ENCODE measurements at places on chromosomes 1 and 21. TPM values are rescaled to one million over a fixed set of nuclear protein-coding genes. Genes with fewer than 3 reads are reported as not detected.

The CHI3L1 gene
- 34.2 TPM for total RNA-seq

The FAM177B gene
- total RNA-seq = not detected

The CRYBG2 gene
- not detected for total RNA-seq

The WNT4 gene
- total RNA-seq = not detected

The RYR2 gene
- 31.3 TPM for total RNA-seq

- H3K4me3 ChIP-seq = no peak overlapping the region
- H3K36me3 ChIP-seq = no peaks in the 10 kb centered on the region
These were observed 151.7 kb downstream of the ZC3H11B start for GRCh38 chr1:219460896-219461815.

DNA sequence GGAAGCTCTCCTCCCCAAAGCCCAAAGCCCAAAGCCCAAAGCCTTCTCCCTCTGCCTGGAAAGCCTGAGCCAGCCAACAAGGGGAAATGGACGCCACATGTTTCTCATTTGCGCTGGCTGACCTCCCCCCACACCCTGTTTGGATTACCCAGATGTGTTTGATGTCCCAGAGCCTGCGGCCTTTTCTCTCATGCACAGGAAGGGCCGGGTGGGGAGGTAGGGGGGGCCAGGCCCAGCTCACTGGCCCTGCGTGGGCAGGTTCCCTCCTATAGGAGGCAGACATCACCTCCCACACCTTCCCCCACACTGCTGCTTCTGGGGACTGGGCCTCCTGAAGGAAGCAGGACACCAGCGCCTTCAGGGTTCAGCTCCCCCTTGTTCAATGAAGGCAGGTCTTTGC lies 116.3 kb downstream of the NAV1 start:
- no peaks in the 10 kb centered on the region for H3K4me1 ChIP-seq
- DNase-seq = no peak
- no peak overlapping the region for H3K4me3 ChIP-seq
- no peaks in the 10 kb centered on the region for H3K36me3 ChIP-seq
- no peaks in the 10 kb centered on the region for H3K27me3 ChIP-seq

GRCh38 chr1:71015745-71016144 lies 31.9 kb downstream of the PTGER3 start:
- no peaks in the 10 kb centered on the region for H3K36me3 ChIP-seq
- H3K4me1 ChIP-seq = peaks cover 2% of the 10 kb centered on the region
- no peaks in the 10 kb centered on the region for H3K27me3 ChIP-seq
- no peak overlapping the region for H3K4me3 ChIP-seq
- no peak overlapping the region for H3K27ac ChIP-seq

DNA sequence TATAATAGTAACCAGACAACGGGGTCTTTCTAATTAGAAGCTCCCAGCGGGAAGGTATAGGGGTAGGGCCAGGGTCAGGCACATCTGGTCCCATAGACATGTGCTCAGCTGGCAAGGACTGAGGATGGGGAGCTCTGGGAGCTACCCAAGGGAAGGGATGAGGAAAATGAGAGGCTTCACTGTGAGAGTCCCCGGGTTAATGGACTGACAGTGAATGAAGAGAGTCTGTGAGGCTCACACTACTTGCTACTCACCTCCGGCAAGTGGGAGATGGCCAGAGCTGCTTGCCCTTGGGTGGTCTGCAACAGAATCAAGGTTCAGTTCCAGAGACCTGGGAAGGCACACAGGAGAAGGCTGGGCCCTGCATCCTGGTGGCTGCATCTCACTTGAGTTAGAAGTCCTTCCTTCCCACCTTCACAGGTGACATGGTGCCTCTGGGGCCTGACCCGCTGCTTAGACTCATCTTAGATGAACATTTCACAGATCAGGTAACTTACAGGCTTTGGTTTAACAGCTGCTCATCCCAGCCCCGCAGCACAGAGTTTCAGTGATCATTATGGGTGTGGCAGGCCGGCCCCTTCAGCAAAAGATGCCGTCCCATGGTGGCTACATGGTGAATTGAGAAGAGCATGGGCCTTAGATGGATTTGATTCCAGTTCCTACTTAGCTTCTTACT lies 31.7 kb downstream of the EIF2D start:
- H3K36me3 ChIP-seq = no peaks in the 10 kb centered on the region
- H3K4me3 ChIP-seq = no peak overlapping the region
- no peak for DNase-seq
- no peaks in the 10 kb centered on the region for H3K4me1 ChIP-seq

- no peak for DNase-seq
- H3K27me3 ChIP-seq = no peaks in the 10 kb centered on the region
- H3K4me3 ChIP-seq = no peak overlapping the region
- H3K27ac ChIP-seq = peak overlapping the region; percentile 87
- no peaks in the 10 kb centered on the region for H3K36me3 ChIP-seq
These were observed 236.2 kb downstream of the NFIA start for GRCh38 chr1:61318319-61319125.

GRCh38 chr1:6912518-6912917 lies 127.3 kb downstream of the CAMTA1 start:
- H3K27ac ChIP-seq = no peak overlapping the region
- DNase-seq = no peak
- H3K4me1 ChIP-seq = no peaks in the 10 kb centered on the region
- no peaks in the 10 kb centered on the region for H3K36me3 ChIP-seq
- H3K4me3 ChIP-seq = no peak overlapping the region
- H3K27me3 ChIP-seq = no peaks in the 10 kb centered on the region

DNA sequence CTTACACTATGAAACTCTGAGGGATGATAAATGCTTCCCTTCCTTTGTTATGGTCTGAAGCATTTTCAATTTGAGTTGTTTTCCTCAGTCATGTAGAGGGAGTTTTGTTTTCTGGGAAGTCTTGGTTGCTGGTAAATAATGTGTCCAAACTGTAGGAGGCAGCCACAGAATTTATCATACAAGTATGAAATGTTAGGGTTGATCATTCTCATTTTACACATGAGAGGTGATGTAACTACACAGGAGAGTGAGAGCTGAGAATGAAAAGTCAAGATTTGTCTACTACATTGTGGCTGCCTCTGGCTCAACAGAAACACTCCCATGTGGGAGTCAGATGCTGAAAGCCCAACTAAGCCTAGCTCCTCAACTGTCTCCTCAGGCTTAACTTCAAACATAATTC lies 182.5 kb upstream of the SGIP1 start:
- H3K27me3 ChIP-seq = no peaks in the 10 kb centered on the region
- H3K36me3 ChIP-seq = no peaks in the 10 kb centered on the region
- no peaks in the 10 kb centered on the region for H3K4me1 ChIP-seq
- no peak overlapping the region for H3K4me3 ChIP-seq

GRCh38 chr1:229339520-229339919 lies 3.3 kb downstream of the CCSAP start:
- DNase-seq = peak; percentile 55
- H3K4me1 ChIP-seq = no peaks in the 10 kb centered on the region
- no peaks in the 10 kb centered on the region for H3K27me3 ChIP-seq
- no peaks in the 10 kb centered on the region for H3K36me3 ChIP-seq
- H3K4me3 ChIP-seq = no peak overlapping the region

- DNase-seq = no peak
- H3K4me1 ChIP-seq = no peaks in the 10 kb centered on the region
- H3K36me3 ChIP-seq = no peaks in the 10 kb centered on the region
- H3K27me3 ChIP-seq = no peaks in the 10 kb centered on the region
These were observed 132.2 kb downstream of the TLR5 start for GRCh38 chr1:223010582-223011504.

DNA sequence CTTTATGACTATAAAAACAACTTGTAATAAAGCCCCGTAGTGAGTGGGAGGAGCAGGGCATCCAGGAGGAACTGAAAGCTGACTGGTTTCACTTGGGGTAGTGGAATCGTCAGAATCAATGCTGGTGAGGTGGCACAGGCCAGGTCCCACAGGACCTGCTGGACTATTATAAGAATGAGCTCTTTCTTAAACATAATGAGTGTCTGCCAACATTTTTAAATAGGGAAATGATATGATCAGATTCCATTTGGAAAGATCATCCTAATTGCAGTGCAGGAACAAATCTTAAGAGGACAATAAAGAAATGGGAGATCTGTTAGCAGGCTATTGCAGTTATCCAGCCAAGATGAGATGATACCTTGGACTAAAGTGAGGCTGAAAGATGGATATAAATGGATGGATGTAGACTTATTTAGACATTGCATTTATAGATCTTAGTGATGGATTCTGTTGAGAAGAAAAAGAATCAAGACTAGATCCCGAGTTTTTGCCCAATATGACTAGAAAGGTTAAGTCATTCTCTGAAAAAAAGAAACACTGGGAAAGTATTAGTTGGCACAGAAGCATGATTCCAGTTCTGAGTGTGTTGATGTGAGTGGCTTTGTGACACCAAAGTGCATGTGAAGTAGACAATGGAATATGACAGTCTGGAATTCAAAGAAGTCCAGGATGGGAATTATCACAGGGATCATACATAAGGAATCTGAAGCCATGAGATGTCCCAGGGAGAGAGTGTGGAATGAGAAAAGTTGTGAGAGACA lies 153.3 kb upstream of the SGIP1 start:
- no peaks in the 10 kb centered on the region for H3K27me3 ChIP-seq
- peak; percentile 66 for DNase-seq
- no peaks in the 10 kb centered on the region for H3K36me3 ChIP-seq
- no peak overlapping the region for H3K4me3 ChIP-seq

DNA sequence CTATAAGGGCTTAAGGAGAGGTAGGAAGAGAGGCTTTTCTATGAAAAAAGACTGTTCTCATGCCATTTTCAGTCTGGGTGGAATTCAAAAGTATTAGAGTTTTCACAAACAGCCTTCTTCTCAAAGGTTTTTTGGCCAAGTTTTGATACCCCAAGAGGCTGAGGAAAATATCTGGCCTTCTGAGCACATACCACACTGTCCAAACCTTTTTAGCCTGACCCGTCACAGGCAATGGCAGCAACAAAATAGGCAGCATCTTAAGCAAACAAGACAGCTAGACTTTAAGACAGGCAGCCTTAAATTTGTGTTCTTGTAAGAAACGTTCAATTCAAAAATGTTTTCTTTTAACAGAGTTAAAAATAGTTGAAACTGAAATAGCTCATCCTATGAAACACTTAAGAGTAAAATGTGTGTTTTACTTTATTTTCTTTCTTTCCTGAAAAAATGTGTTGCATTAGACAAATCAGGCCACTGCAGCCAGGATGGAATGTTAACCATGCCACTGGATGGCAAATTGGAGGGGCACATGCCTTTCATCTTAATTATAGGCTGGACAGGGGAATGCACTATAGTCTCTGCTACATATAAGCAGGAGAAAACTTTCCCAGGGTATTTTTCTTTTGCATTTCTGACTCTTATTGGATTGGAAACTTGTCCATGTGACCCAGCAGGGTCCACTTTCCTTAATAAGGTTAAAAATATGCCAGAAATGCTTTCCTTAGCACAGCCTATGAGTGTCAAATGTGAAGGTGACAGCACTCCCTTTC lies 315.0 kb downstream of the TGFB2 start:
- no peaks in the 10 kb centered on the region for H3K36me3 ChIP-seq
- no peaks in the 10 kb centered on the region for H3K4me1 ChIP-seq
- DNase-seq = no peak
- no peaks in the 10 kb centered on the region for H3K27me3 ChIP-seq
- H3K4me3 ChIP-seq = no peak overlapping the region

GRCh38 chr1:95145493-95145892 lies 28.3 kb downstream of the TLCD4 start:
- no peak for DNase-seq
- no peaks in the 10 kb centered on the region for H3K36me3 ChIP-seq
- no peak overlapping the region for H3K4me3 ChIP-seq
- H3K27me3 ChIP-seq = no peaks in the 10 kb centered on the region
- no peak overlapping the region for H3K27ac ChIP-seq
- H3K4me1 ChIP-seq = no peaks in the 10 kb centered on the region

DNA sequence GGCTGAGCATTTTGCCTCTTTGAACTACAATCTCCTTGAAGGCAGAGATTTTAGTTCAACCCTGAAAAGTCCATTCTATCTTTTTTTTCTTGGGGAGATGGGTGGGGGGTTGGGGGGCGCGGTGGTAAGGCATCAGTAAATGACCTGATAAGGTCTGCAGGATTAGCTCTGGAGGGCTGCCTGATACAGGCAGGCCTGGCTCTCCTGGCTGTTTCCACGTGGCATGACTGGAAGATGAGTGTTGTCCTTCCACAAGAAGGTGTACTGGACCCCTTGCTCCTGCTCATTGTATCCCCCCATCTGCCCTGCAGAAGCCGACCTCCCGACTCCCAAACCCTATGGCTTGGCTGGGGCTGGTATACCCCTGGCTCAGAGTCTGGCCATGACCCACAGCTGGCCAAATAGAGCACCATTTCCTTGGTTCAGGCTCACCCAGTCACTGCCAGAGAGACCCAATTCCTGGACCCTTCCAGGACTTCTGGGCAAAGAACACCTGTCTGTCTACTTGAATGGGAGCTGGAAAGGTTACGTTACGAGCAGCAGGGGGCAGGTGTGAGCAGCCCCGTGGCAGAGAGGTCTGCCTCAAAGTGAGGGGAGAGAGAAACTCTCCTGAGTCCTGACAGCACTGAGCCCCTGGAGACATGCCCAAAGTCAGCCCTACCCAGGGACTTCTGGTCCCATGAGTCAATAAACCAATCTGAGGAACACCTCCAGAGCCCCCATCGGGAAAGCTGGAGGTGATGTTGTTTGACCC lies 17.0 kb downstream of the DHRS3 start:
- peaks cover 2% of the 10 kb centered on the region for H3K4me1 ChIP-seq
- DNase-seq = no peak
- H3K27ac ChIP-seq = no peak overlapping the region
- no peak overlapping the region for H3K4me3 ChIP-seq
- H3K36me3 ChIP-seq = no peaks in the 10 kb centered on the region

DNA sequence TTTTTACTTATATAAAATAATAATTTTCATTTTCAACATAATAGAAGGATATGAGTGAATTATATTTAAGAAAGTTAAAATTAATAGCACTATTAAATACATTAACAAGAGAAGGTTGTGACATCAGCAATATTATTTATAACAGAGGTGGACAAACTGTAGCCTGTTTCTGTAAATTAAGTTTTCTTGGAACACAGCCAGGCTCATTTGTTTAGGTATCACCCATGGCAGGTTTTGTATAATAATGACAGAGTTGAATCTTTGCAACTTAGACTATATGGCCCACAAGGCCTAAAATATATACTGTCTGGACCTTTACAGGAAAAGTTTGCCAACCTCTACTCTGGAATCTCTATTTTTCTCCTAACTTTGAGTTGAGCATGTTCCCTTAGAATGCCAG lies 42.8 kb upstream of the CACYBP start:
- no peak for DNase-seq
- peaks cover 3% of the 10 kb centered on the region for H3K4me1 ChIP-seq
- H3K27me3 ChIP-seq = no peaks in the 10 kb centered on the region
- H3K36me3 ChIP-seq = no peaks in the 10 kb centered on the region
- no peak overlapping the region for H3K27ac ChIP-seq

DNA sequence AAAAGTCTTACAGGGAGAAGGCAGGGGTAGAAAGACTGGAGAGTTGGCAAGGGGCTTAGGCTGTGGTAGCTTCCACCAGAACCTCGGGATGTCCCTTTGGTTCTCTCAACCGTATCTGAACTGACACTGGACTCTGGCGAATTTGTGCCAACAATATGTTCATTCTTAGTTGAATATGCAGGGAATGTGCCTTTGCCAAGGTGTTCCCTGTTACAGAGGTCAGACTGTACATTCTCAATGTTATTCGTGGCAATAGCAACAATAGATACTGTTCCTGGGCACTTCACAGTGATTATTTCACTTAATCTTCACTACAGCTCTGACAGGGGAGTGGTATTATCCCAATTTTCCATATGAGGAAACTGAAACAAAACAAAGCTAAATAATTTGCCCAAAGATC lies 51.5 kb upstream of the RAB3GAP2 start:
- no peaks in the 10 kb centered on the region for H3K36me3 ChIP-seq
- no peak for DNase-seq
- H3K4me1 ChIP-seq = no peaks in the 10 kb centered on the region
- no peak overlapping the region for H3K4me3 ChIP-seq
- H3K27ac ChIP-seq = no peak overlapping the region

- DNase-seq = no peak
- no peaks in the 10 kb centered on the region for H3K4me1 ChIP-seq
These were observed 38.6 kb downstream of the FMO4 start for GRCh38 chr1:171352554-171352953.

All from aorta (tissue), 5 donors.